ENCODE measurements at places on chromosomes 6 and 20.
A peak's percentile ranks its signal among the peaks of the same experiment; 100 is the strongest.

DNA sequence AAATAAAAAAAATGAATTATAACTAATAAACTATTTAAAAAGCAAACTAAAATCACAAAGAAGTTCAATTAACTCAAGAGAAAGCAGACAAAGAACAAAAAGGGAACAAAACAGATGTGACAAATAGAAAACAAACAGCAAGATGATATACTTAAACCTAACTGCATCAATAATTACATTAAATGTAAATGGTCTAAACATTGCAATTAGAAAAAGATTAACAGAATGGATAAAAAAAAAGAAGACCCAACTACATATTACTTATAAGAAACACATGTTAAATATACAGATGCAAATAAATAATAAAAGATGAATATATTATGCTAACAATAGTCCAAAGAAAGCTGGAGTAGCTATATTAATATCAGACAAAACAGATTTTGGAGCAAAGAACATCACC lies 35.1 kb upstream of the RAB22A start:
- DNase-seq: no peak

DNA sequence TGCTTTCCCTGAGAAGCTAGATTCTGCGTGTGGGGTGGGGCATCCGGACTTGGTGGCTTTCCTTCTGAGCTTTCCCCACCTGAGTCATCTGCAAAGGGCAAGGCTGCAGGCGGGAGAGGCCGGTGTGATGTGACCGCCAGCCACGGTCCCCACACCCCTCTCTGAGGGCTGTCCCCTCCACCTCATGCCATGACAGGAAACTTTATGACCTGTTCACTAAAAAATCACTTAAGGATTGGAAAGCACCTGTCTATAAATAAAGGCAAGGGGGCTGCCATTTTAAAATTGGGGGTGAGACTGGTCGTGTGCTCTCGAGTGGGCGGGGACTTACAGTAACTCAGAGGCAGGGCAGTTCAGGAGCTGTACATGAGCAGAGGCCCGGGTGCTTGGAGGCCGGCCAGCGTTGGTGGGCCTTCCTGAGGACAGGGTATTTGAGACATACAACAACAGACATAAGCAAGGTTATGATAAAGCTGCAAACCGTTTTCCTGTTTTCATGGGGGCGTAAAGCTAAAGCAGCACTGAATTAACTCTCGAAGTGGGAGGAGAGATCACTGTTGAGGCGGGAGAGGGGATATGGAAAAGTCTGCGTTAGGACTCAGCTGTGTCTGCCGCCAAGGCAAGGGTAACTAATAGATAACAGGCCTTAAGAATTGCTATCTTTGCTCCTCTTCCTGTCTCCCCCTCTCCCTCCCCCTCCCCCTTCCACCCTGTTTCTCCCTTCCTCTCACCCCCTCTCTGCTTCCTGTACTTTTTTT lies 16.1 kb upstream of the SERPINB1 start:
- DNase-seq: peak; percentile 84

- no peak for DNase-seq
Measured at GRCh38 chr20:32980131-32980941, 23.9 kb downstream of the SUN5 start.

- DNase-seq: no peak
Measured at GRCh38 chr6:43767553-43768505, 2.2 kb upstream of the VEGFA start.

DNA sequence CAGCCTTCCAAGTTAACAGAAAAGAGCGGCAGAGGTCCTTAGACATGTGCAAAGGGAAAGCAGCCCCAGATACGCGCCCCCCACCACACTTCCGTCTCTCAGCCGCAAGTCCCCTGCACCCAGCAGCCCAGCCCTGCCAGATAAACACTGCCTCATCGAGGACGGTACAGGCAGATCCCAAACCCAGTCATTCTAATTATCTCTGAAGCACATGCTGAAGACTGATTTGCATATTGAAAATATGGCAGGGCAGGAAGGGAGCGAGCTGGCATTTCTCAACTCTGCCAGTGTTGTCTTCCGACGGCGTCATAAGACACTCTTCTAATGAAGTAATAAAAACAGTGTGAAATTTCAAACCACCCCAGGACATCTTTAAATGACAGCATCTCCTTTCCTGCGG lies 122.8 kb upstream of the CDH4 start:
- DNase-seq: no peak

DNA sequence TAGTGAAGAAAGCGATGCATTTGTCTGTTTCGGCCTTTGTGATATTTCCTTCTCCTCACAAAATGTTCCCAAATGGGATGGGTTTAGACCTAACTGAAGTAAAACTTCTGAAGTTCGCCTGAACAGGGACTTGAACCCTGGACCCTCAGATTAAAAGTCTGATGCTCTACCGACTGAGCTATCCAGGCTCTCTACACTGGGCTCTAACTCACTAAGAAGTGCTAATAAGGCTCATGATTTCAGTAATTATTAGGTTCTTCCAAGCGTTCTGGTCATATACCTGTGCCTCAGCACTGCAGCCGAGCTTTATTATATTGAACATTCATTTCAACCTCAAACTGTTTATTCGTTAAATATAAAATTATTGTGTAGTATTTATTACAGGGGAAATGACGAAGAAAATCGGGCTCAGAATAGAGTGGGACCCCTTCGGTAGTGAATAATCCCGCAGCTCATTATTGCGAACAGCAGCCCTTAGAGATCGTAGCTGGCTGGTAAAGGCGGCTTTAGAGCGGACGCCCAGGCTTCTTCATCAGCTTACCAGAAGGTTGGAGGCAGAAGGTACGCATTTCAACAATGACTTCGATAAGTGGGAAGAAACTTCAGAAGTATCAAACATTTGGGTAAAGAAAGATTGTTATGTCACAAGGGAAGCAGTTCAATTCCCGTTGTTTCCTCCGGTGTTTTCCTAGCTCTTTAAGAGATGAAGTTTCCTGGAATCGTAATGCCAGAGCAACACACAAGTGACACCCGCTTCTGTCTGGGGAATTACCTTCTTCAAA lies 119.0 kb upstream of the ZNF184 start:
- peak; percentile 85 for DNase-seq

DNA sequence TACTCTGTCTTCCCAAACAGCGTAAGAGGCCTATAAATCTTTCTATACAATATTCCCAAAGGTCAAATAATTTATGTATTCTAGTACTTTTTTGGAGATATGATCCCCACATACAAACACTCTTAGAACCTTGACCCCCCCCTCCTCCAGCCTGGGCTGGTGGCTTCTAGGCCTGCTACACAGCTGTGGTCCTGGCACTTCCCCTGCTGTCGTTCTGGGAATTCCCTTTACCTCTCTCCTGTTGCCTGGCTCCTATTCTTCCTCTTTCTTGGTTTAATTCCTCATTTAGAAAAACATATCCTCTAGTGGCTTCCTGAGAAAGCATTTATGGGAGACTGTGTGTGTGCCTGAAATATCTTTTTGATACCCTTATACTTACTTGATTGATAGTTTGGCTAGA lies 4.1 kb upstream of the TXLNB start:
- no peak for DNase-seq

DNA sequence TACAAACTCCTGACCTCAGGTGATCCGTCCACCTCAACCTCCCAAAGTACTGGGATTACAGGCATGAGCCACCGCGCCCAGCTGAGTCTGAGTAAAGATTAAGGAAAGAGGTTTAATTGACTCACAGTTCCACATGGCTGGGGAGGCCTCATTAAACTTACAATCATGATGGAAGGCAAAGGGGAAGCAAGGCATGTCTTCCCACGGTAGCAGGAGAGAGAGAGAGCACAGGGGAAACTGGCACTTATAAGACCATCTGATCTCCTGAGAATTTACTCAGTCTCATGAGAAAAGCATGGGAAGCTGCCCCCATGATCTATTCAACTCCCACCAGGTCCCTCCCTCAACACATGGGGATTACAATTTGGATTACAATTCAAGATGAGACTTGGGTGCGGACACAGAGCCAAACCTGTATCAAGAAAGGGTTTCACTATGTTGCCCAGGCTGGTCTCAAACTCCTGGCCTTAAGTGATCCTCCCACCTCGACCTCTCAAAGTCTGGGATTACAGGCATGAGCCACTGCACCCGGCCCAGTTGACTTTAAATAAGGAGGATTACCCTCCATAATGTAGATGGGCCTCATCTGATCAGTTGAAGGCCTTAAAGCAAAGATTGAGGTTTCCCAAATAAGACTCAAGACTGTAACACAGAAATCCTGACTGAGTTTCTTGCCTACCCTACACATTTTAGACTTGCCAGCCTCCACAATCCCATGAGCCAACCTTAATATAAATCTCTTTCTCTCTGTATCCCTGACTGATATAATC lies 13.1 kb upstream of the PEX7 start:
- no peak for DNase-seq

DNA sequence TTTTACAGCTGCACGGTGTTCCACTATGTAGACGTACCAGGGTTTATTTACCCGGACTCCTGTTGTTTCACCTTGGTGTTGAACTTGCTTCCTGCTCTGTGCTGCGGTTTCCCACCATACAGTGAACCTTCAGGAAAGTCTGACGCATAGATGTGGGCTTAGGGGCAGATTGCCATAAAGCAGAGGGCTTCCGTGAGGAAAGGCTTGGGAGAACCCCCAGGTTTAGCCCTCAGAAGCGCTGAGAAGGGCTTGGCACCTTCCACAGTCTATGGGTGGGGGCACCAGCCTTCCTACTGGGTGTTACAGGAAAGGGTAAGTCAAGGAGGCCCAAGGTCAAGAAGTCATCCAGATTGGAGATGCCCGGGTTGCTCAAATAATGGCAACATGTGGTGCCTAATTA lies 19.2 kb upstream of the MRPS18A start:
- DNase-seq: peak; percentile 36

DNA sequence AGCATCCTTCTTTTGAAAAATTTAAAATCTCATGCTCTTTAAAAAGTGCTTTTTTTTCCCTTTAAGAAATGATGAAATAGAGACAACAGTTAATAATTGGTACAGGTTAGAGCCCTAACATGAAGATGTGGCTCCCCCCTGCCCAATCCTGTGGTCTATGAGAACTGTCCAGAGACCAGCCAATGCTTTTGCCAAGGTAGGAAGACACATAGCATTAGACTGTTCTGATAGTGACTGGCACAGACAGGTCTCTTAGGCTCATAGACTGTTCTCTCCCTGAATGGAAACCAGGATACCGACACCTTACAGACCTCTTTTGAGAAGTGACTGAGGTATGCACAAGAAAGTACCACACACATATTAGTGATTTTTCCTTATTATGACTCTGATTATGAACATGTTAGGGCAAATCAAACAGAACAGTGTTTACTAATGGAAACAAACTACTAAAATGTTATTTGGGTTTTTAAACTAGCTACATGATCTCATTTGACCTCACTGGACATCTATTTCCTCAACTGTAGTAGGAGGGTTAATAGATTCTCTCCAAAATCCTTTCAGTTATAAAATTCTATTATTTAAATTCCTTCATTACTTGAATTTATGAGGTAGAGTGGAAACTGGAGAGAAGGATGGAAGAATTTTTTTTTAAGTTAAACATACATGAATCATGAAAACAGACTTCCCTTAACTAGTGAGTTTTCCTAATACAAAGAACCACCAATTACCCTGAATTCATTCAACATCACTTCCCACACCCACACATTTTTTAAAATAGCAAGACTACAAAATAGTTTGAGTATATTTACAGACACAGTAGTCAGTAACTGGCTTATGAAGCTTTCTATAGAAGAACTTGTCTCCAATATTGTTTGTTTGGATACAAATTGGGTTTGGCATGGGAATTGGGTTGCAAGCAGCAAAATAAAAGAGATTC lies 120.4 kb downstream of the OGFRL1 start:
- DNase-seq: no peak

- no peak for DNase-seq
Measured at GRCh38 chr20:38645351-38645750, 43.7 kb downstream of the ARHGAP40 start.
